ENCODE measurements at places on chromosomes 12 and 14.

DNA sequence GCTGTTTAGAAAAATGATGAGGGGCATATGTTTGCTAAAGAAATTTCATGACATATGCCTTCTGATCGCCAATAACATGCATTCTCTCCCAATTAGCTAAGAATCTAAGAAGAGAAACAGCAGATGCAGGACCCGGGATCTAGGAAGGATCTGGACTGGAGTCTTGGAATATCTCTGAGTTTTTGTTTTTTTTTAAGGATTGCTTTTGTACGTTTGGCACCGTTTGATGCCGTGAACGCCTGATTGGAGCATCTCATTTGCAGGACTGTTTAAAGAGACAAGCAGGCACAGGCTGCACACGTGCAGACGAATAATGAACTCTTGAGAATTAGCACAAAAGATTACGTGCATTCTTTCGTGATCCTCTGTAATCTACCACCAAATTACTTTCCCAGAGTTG is 13.6 kb downstream of the EML1 start:
- DNase-seq: no peak

- no peak for DNase-seq
Observed at GRCh38 chr12:127487031-127487430, 779.9 kb upstream of the TMEM132C start.

GRCh38 chr12:15862840-15863239 is 19.3 kb upstream of the STRAP start:
- no peak for DNase-seq

DNA sequence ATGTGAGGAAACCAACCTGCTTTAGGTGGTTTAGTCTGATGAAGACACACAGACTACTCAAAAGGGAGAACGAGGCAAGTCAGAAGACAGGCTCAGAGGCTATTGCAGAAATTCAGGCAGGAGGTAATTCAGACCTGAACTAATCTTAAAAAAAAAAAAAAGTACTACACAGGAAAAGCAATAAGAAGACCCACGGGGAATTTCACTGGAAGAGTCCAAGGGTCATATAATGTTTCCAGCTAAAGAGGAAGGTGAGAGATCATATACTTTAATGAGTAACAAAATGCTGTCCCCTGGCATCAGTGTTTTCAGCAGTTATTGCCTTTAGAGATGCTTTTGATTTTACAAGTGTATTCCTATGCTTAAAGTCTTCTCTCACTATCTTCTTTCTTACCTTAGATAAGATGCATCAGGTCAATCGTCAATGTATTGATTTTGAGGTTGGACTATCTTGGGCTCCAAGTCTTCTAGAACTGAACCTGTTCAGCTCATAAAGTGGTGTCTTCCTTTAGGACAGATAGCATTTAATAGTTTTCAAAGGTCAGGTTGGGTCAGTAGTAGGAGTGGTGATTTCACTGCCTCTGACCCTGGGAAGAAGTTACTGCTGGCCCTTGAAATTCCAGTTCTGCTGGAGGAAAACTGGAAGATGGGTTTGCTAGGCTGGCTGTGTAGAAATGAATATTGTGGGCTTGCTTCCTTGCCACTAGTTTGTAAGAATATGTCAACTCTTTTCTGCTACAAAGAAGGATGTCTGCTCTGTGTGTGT is 60.0 kb downstream of the FAR2 start:
- DNase-seq: no peak

DNA sequence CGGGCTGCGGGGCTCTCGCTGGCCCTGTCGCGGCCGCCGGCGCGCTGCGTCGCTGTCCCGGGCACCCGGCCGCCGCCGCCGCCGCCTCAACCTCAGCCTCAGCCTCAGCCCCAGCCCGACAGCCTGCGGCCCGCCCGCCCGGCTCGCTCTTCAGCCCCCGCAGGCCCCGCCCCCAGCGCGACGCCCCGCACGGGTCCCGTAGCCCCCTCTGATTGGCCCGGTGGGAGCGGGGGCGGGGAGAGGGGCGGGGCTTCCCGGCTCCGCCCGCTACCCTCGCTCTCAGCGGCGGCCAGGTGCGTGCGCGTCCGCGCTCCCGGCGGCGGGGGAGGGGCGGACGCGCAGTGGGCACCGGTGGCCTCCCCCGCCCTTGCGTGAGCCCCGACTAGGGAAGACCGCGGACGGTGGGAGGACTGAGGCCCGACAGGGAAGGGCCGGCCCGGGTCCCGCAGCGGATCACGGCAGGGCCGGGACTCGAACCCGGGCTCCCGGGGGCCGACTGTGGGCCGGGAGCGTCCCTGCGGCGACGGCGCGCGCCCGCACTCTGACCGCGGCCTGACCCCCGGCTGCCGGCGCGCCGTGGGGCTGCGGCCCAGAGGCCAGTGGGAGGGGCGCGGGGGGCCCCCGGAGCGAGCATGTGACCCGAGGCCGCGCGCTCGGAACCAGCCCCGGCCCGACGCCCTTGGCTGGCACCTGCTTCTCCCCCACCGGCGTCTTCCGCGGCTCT is at the start of gene PPP1R13B:
Gene PPP1R13B, minus strand, starts transcription at position 125 of the 724 bp plus-strand sequence. CDS start 268 bp downstream, outside the sequence.
- peak; percentile 90 for DNase-seq

DNA sequence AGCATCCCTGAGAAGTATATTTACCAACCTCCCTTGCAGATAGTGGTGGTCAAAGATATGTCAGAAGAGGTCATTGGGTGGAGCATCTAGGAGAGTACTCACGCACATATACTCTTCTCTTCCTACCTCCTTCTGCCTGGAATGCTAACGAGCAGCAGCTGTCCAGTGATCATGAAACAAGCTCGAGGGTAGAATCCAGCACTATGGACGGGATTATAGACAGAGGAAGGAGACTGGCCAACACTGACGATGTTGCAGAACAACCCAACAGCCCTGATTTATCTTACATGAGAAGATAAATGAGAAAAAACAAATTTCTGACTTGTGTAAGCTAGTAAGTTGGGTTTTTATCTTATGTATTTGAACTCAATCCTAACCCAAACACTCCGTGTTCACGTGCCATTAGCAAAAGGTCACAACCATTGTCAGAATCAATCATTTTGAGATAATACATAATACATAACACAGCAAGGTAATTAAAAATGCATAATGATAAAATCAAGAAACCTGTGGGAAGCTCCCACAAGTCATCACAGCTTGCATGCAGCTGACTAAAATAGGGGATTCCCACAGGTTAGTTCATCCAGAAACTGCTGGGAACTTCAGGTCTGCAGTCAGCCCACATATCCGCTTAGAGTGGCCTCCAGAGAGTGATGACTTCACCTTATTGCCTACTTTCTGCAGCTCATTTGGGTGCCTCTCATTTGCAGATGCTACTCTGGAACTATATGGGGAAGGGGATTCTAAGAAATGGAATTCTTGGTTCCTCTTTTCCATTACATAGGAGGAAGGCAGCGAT is 36.3 kb upstream of the STK38L start:
- no peak for DNase-seq
